ENCODE measurements at places on chromosomes 2 and 18. TPM values are rescaled to one million over a fixed set of nuclear protein-coding genes. Genes with fewer than 3 reads are reported as not detected.

EGR4 gene
- not detected for polyA plus RNA-seq

ZNF892 gene
- polyA plus RNA-seq, result 0.33 TPM

FBLN7 gene
- 0.18 TPM for polyA plus RNA-seq

CXCR1 gene
- 0.10 TPM for polyA plus RNA-seq

GALNT5 gene
- polyA plus RNA-seq, result under 0.01 TPM

PLB1 gene
- polyA plus RNA-seq, result 0.74 TPM

PSMA8 gene
- not detected for polyA plus RNA-seq

INHBB gene
- polyA plus RNA-seq, result 20.0 TPM

SERPINB11 gene
- not detected for polyA plus RNA-seq

TUBA3E gene
- polyA plus RNA-seq, result not detected

NEB gene
- polyA plus RNA-seq, result 1,696 TPM

ALPP gene
- not detected for polyA plus RNA-seq

ZC3H8 gene
- 9.3 TPM for polyA plus RNA-seq

TMEM178A gene
- 0.10 TPM for polyA plus RNA-seq

LIMS3 gene
- 2.5 TPM for polyA plus RNA-seq

ALPG gene
- polyA plus RNA-seq, result not detected

CYRIA gene
- polyA plus RNA-seq, result 4.9 TPM

RFX8 gene
- polyA plus RNA-seq, result 0.29 TPM

ABCG8 gene
- polyA plus RNA-seq, result 0.05 TPM

FZD7 gene
- polyA plus RNA-seq, result 1.8 TPM

SLC23A3 gene
- 0.09 TPM for polyA plus RNA-seq

MFSD2B gene
- 0.12 TPM for polyA plus RNA-seq

WNT10A gene
- 0.01 TPM for polyA plus RNA-seq

IL1F10 gene
- polyA plus RNA-seq, result not detected

METAP1D gene
- polyA plus RNA-seq, result 12.4 TPM

OXER1 gene
- 0.35 TPM for polyA plus RNA-seq

NEURL3 gene
- 0.09 TPM for polyA plus RNA-seq

KCNJ3 gene
- 0.22 TPM for polyA plus RNA-seq

SERPINB3 gene
- 0.03 TPM for polyA plus RNA-seq

NPAS2 gene
- 56.2 TPM for polyA plus RNA-seq

MYO1B gene
- polyA plus RNA-seq, result 5.8 TPM

MC4R gene
- polyA plus RNA-seq, result not detected

TSPYL6 gene
- polyA plus RNA-seq, result not detected

DSG2 gene
- polyA plus RNA-seq, result 0.33 TPM

LDAH gene
- 0.56 TPM for polyA plus RNA-seq

SFTPB gene
- 1.5 TPM for polyA plus RNA-seq

LRRTM1 gene
- polyA plus RNA-seq, result not detected

DNAH6 gene
- 0.05 TPM for polyA plus RNA-seq

NYAP2 gene
- polyA plus RNA-seq, result 0.90 TPM

ASB1 gene
- polyA plus RNA-seq, result 47.9 TPM

CHRND gene
- polyA plus RNA-seq, result 12.5 TPM

DSC2 gene
- polyA plus RNA-seq, result 0.11 TPM

GNAL gene
- 0.90 TPM for polyA plus RNA-seq
